Natural killer cell treated with Interleukin-12 subunit alpha and Interleukin-12 subunit beta and Interleukin-15 and Interleukin-18, amount 100 ng/mL, for 72 hours (primary cell): ENCODE measurements at places on chromosomes 13 and 19. TPM values are rescaled to one million over a fixed set of nuclear protein-coding genes. Genes with fewer than 3 reads are reported as not detected.
A peak's percentile ranks its signal among the peaks of the same experiment; 100 is the strongest.

- no peak for DNase-seq
Observed at GRCh38 chr19:51686171-51686570, 7.0 kb upstream of the SPACA6 start.

RAB3A gene
- 3.9 TPM for total RNA-seq

EXOC3L2 gene
- total RNA-seq = not detected

LGALS14 gene
- total RNA-seq = not detected

GRCh38 chr13:52975161-52975560, 53.5 kb upstream of the OLFM4 start:
- no peak for DNase-seq

DNA sequence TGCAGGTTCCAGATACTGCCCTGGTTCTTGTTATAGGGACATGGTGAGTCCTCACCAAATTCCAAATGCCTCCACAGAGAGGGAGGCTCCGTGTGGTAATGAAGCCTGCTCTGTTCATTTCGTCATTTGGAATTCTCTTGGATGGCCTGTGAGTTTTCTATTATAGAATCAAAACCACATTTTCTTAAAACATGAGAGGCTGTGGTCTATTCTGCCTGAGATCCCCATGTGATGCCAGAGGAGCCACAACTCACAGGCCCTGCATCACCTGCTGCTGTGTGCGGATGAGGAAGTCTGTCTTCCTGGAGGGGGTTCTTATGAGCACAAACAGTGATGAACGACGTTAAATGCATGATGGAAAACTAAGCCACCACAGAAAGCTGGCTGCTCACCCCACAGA, 264.4 kb downstream of the UQCRFS1 start:
- no peak for DNase-seq

GRCh38 chr19:3538965-3539755, at the start of gene TEKTIP1:
TEKTIP1 (plus strand) TSS chr19:3539174; CDS start chr19:3539178, 4 bp downstream.
- DNase-seq = no peak

TRPC4 gene
- not detected for total RNA-seq

FARP1 gene
- 1.0 TPM for total RNA-seq

GRCh38 chr13:77600701-77601100, 65.2 kb downstream of the SCEL start:
- DNase-seq = no peak

- peak; percentile 96 for DNase-seq
Observed at GRCh38 chr19:13150187-13150930, at the start of the genes IER2 and STX10. IER2 (plus strand) TSS chr19:13150411; CDS start chr19:13153187, 2,776 bp downstream. STX10 (minus strand) TSS chr19:13150375; CDS start chr19:13150173, 202 bp downstream.

ERICH6B gene
- total RNA-seq = not detected

GRCh38 chr19:9597027-9597426, 12.7 kb upstream of the ZNF121 start:
- no peak for DNase-seq
